ENCODE measurements at places on chromosomes 11 and 22.

- no peak for DNase-seq
Measured at GRCh38 chr11:114272311-114272710, 23.9 kb upstream of the NNMT start.

DNA sequence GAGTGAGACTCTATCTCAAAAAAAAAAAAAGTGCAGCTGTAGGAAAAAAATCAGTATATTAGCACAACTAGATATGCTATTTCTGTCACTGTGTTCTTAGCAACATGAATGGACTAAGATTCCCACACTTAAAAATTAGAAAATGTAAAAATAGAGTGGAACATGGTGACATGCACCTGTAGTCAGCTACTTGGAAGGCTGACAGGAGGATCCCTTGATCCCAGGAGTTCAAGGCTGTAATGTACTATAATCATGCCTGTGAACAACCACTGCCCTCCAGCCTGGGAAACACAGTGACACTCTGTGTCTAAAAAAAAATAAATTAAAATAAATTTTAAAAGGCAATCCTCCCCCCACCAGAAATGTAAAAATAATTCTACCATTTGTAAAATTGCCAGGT lies 29.8 kb downstream of the PICALM start:
- no peak for DNase-seq

DNA sequence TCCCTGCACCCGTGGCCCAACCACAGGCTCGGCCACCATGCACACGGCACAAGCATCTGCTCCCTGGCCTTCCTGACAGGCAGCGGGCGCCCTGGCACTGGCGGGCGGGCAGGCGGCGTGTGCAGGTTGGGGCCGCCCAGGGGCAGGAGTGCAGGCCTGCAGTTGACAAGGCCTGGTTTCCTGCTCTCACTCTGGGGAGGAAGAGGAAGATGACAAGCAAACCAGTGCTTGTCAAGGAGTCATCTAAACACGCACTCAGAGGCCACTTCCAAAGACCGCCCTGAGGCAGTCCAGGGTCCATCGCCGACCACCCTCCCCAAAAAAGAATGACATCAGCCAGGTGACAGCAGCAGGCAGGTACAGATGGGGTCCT lies 65.3 kb upstream of the LINC01488 start:
- DNase-seq: no peak

DNA sequence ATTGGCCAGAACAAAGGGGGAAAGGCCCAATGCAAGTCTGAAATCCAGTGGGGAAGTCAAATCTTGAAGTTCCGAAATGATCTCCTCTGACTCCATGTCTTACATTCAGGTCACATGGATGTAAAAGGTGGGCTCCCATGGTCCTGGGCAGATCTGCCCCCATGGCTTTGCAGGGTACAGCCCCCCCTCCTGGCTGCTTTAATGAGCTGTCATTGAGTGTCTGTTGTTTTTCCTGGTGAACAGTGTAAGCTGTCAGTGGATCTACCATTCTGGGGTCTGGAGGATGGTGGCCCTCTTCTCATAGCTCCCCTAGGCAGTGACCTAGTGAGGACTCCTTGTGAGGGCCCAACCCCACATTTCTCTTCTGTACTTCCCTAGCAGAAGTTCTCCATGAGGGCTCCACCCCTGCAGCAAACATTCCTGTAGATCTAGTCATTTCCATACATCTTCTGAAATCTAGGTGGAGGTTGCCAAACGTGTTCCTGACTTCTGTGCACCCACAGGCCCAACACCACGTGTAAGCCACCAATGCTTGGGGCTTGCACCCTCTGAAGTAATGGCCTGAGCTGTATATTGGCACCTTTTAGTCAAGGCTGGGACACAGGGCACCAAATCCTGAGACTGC lies 9.3 kb downstream of the CARD18 start:
- DNase-seq: no peak

GRCh38 chr11:44624761-44625221 lies 59.3 kb downstream of the CD82 start:
- DNase-seq: no peak

- no peak for DNase-seq
Measured at GRCh38 chr11:6611092-6611962, 689 bp downstream of the TAF10 start.

DNA sequence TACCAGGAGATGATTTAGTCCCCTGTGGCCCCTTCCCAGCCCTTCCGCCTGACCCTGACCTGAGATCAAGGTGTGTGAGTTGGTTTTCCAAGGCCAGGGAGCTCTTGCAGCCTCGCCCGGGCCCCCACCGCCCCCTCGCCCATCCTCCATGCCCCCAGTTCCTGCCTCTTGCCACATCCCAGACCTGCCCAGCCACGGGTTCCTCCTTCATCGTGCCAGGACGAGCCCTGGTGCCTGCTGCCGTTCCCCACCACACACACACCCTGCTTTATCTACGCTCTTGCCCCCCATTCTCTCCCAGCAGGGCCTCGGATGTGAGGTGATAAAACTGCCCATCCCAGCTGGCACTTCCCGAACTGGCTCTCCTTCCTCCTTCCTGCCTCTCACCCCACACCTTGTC lies 1.4 kb upstream of the LIF start:
- DNase-seq: no peak

- DNase-seq: no peak
Measured at GRCh38 chr22:49881856-49882255, 28.2 kb downstream of the ZBED4 start.

GRCh38 chr11:105224482-105225253 lies 85.1 kb upstream of the CARD18 start:
- no peak for DNase-seq

- DNase-seq: no peak
Measured at GRCh38 chr11:75931124-75931523, 116.1 kb downstream of the UVRAG start.

GRCh38 chr11:33703234-33703633 lies 2.6 kb upstream of the C11orf91 start:
- no peak for DNase-seq

DNA sequence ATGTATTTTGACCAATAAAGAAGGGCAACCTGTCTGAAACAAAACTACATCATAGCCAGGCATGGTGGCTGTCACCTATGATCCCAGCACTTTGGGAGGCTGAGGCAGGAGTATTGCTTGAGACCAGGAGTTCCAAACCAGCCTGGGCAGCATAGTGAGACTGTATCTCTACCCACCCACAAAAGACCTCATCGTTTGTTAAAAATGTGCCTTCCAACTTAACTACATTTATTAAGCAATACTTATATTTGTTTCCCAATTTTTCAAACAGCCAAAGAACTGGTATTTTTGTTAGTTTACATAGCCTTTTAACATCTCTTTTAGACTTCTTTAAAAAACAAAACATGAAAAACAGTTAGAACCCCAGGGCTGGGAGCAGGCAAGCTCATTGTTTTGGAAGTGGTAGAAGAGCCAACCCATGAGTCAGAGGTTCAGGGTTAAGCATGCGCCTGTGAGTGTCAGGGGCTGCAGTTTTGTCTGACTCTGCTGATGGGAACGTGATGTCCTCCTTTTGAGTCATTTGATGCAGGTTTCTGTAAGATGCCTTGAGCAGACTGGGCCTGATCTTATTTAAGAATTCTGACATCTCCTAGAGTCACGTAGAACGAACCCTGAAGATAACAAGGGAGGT lies 53.9 kb upstream of the CRTAM start:
- DNase-seq: peak; percentile 61

DNA sequence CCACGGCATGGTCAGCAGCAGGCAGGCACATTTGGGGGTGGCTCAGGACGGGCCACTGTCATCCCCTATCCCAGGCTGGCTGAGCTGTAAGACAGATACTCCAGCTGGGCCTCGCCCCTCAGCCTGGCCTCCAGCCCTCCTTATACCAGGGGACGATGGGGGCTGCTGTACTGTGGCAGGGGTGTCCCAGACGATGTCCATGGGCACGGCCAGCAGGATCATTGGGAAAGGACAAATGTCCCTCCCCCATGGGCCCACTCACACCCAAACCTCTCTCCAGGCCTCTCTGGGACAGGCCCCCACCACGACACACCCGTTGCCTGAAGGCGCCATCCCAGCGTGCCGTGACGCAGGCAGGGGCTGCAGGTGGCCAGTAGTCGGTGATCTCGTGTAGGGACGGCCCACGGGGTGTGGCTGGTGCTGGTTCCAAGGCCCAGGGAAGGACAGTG lies 1.5 kb upstream of the IL17REL start:
- no peak for DNase-seq

- DNase-seq: no peak
Measured at GRCh38 chr11:126890561-126890960, 110.0 kb downstream of the KIRREL3 start.

DNA sequence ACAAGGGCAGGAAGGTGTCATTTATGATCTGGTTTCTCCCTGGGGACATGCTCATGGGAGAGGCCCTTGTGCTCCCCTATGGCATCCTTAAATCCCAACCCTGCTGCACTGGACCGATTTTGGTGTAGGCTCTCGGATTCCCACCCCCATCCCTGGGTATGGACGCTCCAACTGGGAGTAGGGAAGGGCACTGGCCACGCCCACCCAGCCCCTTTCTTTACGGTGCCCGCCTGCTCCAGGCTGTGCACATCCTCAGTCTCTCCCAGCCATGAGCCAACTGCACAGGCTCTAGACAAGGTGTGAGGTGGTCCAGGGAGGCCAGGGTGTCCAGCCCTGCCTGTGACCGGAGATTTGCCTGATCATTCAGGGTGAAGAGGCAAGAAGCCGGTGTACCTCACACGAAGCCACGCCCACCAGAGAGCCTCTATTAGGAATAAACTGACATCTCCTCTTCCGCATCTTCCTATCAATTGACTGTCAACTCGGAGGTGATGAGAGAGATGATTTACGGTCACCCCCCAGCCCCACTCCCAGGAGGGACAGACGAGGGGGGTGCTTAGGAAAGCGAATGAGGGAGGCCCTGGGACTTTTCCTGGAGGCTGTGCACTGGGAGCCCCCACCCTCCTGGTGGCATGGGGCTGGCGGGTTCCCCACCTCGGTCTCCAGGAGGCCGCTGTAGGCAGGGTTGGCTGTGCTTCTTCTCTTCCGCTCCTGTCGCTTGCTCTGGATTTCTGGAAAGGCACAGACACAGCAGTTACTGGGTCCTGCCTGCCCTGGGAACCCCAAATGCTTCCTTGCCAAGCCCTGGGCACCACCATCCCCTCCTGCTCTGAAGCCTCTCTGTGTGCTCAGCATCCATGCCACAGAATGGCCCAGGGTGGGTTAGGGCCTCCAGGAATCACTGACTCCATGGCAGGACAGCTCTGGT lies 116.7 kb downstream of the PHF21B start:
- DNase-seq: no peak

GRCh38 chr11:34002420-34002819 lies 49.1 kb upstream of the CAPRIN1 start:
- DNase-seq: no peak

GRCh38 chr11:70700453-70700852 lies 302.1 kb downstream of the CTTN start:
- no peak for DNase-seq

- no peak for DNase-seq
Measured at GRCh38 chr11:69662021-69662698, 13.0 kb downstream of the LTO1 start.

- DNase-seq: no peak
Measured at GRCh38 chr11:2569731-2570210, 125.0 kb downstream of the KCNQ1 start.

DNA sequence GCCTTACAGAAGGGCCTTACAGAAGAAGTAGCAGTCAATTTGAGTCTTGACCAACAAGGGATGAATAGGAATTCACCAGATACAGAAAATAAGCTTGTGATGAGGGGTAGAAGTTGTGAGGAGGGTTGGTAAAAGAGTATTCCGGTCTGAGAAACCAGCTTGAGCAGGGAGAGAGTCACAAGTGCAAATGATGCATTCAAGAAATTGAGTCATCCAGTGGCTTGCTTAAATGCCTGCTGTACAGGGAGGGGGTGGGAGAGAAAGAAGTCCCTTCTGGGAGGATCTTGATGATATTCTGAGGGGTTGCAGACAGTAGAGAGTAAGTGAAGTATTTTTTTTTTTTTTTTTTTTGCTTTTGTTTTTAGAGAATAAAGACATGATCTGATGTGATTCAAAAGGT lies 9.2 kb downstream of the CCKBR start:
- no peak for DNase-seq
